Head of caudate nucleus (tissue), 42 donors: ENCODE measurements at places on chromosomes 5 and 9.
A peak's percentile ranks its signal among the peaks of the same experiment; 100 is the strongest.

- DNase-seq = no peak
Measured at GRCh38 chr5:174828804-174829510, 104.6 kb downstream of the MSX2 start.

DNA sequence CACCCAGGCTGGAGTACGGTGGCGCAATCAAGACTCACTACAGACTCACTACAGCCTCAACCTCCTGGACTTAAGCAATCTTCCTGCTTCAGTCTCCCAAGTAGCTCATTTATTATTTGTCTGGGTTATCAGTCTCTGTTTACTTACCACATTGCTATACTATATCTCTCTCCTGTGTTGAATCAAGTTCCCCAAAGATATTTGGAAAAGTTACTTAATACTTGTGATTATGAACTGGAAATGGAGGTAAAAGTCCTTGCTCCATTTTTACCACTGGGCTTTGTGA, 55.6 kb downstream of the ANGPTL2 start:
- DNase-seq = no peak

GRCh38 chr5:145242551-145242950, 592.6 kb downstream of the PRELID2 start:
- no peak for DNase-seq

DNA sequence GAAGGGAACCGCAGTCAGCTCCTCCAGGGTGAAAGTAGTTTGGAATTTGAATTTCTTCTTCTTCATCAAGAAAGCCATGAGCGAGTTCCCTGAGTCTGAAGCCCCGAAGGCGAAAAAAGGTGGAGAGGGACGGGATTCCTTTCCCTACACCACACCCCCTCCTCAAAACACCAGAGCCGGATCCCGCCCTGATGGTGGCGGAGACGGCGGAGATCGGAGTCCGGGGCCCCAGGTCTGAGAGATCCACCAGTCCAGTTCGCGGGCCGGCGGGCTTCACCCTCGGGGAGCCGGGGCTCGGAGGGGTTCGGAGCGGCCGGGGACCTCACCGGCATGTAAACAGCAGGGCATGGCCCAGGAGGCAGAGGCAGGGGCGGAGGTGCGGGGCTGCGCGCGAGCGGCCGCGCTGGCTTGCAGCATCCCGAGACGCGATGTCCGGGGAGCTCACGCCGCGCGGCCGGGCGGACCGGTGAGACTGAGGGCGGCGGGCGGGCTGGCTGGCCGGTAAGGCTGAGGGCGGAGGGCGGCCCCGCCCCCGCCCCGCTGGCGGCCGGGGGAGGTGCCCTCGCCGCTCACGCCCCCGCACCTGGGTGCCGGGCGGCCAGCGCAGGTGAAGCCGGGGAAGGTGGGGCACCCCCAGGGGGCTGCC, 606 bp downstream of the EEIG1 start:
- DNase-seq = no peak

DNA sequence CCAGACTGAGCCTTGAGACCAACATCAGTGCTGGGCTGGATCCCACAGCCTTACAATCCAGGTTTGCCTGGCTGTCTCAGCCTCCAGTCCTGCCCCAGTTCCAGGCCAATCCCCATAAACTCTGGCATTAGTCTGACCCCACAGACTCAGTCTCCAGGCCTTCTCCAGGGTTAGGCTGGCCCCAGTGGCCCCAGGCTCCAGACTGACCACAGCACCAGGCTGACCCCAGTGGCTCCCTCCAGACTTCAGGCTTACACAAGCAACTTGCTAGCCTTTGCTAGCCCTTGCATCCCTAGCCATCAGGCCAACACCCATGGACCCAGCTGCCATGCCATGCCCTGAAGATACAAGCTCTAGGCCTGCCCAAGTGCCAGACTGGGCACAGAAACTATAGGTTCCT, 1326.0 kb upstream of the C9orf72 start:
- no peak for DNase-seq

DNA sequence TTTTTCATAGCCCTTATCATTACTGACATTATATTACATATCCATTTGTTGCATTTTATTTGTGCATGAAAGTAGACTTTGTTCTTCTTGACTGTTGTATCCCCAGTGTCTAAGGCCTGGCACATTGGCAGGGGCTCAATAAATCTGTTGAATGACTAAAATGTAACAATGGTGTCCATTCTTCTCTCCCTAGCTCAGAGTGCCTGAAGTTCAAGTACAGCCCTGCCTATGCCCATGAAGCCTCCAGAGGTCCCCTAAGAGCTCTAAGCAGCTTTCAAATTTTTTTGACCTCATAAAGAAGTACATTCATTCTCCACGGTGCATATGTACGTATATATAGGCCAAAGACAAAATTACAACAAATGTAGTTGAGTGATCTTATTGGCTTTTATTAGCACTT, 4.2 kb upstream of the BSPRY start:
- DNase-seq = no peak

DNA sequence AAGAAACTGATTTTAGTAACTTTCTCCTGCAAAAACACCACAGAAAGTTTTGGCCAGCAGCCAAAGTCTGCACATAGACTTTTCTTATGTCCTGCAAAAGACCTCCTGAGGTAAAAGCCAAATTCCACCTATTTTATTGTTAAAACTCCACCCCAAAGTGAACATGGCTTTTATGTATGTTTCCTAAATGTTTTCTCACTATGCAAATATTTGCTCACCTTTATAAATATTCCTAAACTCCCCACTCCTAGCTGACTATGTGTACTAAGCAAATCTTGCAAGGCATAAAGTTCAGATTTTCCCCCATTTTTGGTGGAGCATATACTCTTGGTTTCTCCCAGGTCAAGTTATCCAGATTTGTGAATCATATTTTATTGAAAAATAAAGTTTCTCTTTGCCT, 446.2 kb downstream of the DNAH5 start:
- DNase-seq = no peak

DNA sequence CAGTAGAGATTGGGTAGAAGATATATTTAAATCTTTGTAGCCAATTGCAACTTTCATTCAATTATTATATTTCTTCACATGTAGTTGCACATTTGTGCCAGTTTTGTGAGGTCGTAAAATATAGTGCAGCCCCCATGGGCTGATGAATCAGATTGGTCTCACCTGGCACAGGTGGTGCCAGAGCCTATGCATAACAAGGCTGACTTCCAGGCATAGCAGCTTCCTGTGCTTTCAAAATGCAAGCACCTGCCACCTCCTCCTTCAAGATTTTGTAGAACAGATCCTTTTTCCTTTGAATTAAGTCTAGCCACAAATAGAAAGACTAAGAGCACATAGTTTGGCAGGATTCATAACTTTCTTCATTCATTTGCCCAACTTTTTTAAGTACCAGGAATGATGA, 87.1 kb downstream of the STARD4 start:
- no peak for DNase-seq

- peak; percentile 57 for DNase-seq
Measured at GRCh38 chr5:61881821-61882487, 424.1 kb upstream of the KIF2A start.

GRCh38 chr9:137076636-137077009, 694 bp upstream of the UAP1L1 start:
- no peak for DNase-seq

DNA sequence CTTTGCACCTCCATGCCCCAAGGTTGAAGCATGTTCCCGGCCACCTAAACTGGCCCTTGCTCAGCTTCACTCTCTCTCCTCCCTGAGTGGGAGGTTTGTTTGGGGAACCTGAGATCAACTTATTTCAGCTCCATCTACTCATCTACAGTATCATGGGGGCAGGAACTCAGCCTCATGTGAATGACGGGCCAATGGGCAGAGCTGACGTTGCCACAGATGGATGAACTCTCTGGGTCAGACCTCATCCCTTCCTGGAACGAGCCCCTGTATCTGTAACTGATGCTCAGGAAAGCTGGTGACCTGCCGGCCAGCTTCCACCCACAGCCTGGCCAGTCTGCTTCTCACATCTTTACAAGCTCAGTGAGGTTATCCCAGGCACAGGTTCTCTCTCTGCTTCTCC, 369.6 kb downstream of the IRX2 start:
- DNase-seq = no peak

GRCh38 chr5:41736641-41737040, 133.6 kb downstream of the OXCT1 start:
- DNase-seq = no peak

- no peak for DNase-seq
Measured at GRCh38 chr5:111248571-111248970, 24.4 kb downstream of the CAMK4 start.
